Cardiac muscle cell (in vitro differentiated cells and primary cell): ENCODE measurements at places on chromosomes 16 and 17.

GRCh38 chr17:40556884-40557414 lies 8.3 kb downstream of the CCR7 start:
- DNase-seq = peak; percentile 50

- DNase-seq = no peak
Observed at GRCh38 chr17:44402564-44403172, 13.2 kb upstream of the ITGA2B start.

DNA sequence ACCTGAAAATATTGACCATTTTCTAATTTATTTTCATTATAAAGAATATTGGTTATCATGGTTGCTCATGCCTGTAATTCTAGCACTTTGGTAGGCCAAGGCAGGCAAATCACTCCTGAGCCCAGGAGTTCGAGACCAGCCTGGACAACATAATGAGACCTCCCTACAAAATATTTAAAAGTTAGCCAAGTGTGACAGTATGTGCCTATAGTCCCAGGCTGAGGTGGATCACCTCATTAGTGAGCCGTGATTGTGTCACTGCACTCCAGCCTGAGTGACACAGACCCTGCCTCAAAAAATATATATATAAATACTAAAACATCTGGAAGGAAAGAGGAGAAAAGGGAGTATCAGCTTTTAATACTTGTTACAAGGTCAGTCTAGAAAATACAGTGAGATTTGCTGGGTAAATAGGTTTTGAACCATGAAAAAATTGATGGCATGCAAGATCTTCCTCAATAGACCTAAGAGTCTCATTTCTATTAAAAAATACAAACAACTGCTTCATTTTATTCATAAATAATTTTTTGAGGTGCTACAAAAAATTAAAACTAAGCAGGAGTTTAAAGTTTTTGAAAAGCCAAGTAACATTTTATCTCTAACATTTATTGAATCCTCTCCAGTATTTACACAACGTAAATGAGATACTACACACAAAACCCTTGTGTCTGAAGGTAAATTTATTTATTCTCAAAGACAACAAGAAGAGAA lies 47.7 kb downstream of the TUBD1 start:
- no peak for DNase-seq

DNA sequence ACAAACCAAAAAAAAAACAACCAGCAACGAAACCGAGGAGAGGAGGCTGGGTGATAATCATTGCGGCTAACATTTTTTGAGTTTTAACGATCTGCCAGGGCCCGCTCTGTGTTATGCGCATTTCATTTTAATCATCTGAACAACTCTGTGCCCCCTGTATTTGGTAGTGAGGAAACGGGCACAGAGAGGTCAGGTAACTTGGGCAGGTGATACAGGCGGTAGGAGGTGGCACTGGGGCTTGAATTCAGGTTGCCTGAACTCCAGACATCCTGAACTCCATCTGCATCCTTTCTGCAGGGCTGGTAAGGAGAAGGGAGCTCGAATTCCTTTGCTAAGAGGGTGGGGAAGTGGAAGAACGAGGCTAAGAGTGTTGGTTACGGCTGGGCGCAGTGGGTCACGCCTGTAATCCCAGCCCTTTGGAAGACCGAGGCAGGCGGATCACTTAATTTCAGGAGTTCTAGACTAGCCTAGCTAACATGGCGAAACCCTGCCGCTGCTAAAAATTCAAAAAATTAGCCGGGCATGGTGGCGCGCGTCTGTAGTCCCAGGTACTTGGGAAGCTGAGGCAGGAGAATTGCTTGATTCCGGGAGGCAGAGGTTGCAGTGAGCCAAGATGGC lies 1.1 kb downstream of the CLUAP1 start:
- DNase-seq = no peak

DNA sequence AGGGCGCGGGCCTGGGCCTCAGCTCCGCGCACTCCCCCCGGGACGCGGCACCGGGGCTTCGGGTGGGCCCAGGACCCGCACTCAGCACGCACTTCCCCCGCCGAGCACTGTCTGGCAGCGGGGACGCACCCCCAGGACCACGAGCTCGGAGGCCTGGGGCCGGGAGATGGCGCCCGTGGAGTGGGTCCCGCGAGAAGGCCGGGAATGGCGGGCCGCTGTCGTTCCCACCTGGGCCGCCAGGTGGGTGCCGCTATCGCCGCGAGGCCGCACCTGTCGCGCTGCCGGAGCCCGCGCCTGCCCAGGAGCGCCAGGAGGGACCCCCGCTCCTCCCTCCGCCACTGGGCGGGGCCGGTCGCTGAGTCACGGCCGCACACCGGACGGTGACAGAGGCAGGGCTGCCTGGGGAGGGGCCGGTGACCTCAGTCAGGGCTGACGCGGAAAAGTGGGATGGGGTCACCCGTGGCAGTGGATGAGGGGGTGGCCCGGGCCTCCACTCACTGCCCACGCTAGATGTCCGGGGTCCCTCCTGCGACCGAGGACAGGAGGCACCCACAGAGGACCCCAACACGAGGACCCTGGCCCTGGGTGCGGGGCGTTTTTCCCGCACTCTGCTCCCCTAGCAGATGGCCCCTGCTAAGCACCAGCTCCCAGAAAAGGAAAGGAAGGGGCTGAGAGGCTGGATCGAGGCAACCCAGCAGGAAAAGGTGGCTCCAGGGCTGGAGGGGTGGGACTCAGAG lies 6.9 kb upstream of the ACTG1 start:
- peak; percentile 53 for DNase-seq

GRCh38 chr16:23922406-23922805 lies 86.6 kb downstream of the PRKCB start:
- DNase-seq = no peak

- no peak for DNase-seq
Observed at GRCh38 chr17:82297714-82298537, 19.5 kb downstream of the CD7 start.

GRCh38 chr17:73137376-73137775 lies 27.4 kb upstream of the SSTR2 start:
- no peak for DNase-seq

DNA sequence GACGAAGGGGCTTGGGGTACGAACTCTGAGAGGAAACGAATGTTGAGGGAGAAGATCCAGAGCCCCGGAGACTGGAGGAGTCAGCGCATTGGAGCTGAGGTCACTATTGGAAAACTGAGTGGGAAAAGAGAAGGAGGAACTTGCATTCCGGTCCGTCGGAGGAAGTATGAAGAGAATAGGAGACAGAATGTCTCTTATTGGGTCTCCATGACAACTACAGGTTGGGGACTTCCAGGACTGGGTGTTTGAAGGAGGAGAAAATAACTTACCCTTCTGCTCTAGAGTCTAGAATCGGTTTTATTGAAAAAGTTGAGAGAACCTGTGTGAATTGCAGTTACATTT lies 537 bp downstream of the GOSR1 start:
- peak; percentile 27 for DNase-seq
